Fibroblast of skin of back (primary cell): ENCODE measurements at places on chromosomes 5 and 9.

- DNase-seq: peak; percentile 2
Observed at GRCh38 chr9:27888661-27889295, 315.5 kb upstream of the C9orf72 start.

DNA sequence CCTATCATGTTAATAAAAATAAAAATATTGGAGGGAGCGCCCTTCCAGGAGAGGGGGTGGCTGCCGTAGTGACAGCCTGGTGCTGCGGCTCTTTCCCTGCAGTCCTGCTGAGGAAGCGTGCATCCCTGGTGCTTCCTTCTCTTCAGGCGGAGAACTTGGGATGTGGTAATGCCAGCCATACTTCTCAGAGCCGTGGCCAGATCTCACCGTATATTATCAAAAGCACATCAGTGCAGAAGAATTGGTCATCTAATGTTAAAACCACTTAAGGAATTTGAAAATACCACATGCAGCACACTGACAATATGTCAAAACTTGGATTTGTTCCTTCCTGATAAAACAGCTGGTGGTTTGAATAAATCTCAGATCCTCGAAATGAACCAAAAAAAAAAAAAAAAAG, 17.7 kb downstream of the C9orf40 start:
- peak; percentile 40 for DNase-seq

- no peak for DNase-seq
Observed at GRCh38 chr9:24553183-24553552, 7.5 kb upstream of the IZUMO3 start.

DNA sequence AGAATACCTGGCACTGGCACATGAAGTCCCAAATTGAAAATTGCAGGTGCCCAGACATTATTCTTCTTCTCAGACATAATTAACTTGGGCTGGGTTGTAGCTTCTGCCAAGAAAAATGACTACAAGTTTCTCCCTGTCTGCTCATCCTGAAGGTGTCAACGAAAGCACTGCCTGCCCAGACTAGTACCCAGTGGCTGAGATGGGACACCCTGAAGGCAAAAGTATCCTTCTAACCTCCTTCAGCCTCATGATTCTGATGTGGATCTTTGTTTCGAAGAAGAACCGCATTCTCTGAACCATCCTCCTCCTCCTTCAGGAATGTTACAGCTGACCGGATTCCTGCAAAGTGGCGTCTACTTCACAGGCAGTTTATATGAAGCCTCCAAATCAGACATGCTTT, 161.1 kb upstream of the FST start:
- no peak for DNase-seq

- DNase-seq: peak; percentile 34
Observed at GRCh38 chr5:42404366-42404765, 18.9 kb upstream of the GHR start.

- peak; percentile 72 for DNase-seq
Observed at GRCh38 chr9:79776581-79776980, 204.8 kb downstream of the TLE4 start.

DNA sequence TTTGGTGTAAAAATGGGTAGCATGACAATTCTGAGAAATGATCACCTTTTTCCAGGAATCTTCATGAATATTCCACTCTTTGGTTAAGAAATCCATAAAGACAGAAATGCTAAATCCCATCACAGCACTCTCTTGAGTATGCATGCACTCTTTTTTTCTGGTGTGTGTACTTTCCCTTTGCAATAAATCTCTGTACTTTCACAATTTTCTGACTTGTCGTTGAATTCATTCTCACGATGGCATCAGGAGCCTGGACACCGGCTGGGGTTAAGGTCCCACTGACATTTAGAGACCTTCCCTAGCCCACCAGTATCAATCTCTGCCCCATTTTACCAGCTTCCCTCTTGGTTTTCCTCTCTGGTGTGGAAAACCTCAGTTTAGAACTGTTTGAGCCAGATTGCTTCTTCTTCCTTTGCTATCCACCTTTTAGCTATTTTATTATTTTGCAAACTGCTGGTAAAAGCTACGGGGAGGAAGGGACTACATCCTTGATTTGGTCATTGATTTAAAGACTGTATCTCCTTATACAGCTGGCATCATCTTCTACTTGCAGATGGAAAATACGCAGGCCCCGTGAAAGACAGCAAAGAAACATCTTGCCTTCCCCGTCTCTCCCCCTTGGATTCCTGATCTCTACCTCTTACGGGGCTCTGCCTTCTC, 59.9 kb upstream of the ZFR start:
- no peak for DNase-seq

DNA sequence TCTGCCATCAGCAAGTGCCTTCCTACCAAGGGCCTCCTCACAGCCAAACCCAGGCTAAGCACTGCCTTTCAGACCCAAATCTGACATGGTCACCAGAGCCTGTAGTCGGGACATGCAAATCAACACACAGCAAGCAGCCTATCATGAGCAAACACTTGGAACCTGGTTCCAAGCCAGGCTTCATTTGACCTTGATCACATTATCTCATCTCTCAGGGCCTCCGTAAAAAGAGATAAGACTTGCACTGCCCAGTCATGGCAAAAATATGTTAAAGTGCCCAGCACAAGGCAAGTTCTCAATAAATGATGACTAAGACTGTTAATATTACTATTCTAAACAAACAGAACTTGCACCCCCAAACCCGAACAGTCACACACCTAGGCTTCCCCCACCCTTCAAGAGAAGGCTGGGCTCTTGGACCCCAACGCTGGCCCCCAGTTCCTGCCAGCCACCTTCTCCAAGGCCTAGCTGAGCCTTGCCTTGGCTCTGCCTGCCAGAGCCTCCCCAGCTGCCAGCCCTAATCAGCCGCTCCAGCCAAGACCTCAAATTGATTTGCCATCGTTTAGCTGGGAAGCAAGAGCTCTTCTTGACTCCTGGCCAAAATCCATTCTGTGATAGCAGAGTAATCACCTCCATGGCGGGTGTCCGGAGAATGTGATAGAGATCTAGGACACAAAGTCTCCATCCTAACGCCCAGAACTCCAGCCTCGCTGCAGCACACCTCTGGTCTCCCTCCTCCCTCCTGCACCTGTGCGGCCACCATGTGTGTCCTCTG, 18.7 kb downstream of the CPLX2 start:
- no peak for DNase-seq

- no peak for DNase-seq
Observed at GRCh38 chr5:150787656-150788055, 9.1 kb downstream of the SMIM3 start.

- no peak for DNase-seq
Observed at GRCh38 chr5:73727470-73727869, 101.5 kb downstream of the ARHGEF28 start.

DNA sequence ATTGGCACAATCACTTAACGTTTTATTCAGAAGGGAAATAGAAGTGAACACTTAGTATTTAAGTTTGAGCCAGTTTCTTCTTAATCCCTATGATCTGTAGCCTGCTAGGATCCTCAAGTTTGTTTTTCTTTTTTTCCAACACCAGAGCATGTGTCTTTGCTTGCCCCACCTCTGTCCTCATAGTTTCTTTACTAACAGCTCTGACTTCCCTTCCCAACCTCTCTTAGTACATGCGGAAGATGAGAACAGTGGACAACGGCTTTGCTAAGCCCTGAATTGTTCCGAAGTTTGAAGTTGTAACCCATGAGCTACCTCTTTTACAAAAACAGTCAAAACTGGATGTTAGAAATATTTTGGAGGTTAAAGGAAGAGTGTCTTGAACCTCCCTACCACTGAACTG, 61.7 kb upstream of the TAF11L2 start:
- no peak for DNase-seq

GRCh38 chr5:66769839-66770617, 173.8 kb downstream of the MAST4 start:
- peak; percentile 13 for DNase-seq

GRCh38 chr5:119187776-119188529, 117.1 kb downstream of the DMXL1 start:
- no peak for DNase-seq

- no peak for DNase-seq
Observed at GRCh38 chr5:166341740-166342337, 1949.6 kb upstream of the WWC1 start.

DNA sequence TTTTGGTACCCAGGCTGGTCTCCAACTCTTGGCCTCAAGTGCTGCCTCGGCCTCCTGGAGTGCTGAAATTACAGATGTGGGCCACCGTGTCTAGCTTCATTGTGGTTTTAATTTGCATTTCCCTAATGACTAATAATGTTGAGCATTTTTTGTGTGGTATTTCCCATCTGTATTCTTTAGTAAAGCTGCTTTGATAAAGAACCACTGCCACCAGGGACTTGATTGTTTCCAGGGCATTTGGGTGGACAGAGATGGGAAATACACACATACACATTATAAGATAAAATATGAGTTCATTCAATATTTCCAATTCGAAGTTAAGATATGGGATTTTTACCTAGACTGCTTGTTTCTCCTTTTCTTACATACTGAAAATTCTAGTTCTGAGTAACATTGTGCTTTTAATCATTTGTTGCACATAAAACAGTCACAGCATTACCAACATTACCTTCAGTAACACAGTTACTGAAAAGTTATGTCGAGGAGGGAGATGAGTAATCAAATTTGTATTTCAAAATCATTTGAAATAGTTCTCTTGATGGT, 28.9 kb downstream of the HABP4 start:
- peak; percentile 33 for DNase-seq

DNA sequence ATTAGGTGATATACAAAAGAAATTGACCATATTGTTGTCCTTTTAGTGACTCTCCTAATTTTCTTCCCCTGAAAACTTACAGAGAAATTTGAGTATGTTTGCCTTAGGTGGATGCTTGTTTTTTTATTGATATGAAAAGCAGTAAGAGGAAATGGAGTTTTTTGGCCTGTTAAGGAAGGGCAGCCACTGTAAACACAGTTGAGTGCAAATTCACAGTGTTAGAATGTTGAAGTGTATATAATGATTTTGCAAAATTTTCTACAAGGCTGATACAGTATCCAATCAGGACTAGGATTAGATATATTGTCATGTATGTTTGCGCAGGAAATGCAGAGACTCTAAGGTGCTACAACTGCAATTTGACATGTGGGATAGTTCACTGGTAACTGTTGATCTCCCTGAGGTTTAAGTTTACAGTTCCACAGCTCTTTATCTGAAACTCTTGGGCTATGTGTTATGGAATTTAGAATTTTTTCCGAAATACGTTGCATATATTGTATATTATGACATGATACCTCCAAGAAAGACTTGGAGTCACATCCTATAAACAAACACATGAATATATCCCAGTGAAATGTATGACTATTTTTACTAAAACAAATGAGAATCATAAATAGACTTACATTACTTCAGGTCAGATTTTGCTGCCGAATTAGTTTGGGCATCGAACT, 62.5 kb downstream of the FXN start:
- DNase-seq: no peak

DNA sequence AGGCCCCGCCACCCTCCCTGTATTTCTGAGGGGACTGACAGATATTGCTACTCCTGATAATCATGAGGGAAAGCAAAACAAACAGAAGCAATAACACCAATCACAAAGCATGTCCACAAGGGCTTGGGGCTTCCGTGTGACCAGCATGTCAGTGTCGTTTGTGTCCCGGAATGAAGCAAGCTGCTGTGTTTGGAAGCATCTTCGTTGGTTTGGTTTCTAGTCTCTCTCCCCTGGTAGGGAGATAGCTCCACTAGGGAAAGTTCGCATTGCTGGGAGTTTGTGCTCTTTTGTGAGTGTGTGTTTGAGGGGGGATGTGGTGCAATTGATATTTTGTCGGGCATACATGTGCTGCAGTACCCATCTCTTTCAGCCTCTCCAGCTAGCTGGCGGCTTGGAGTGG, 1.4 kb downstream of the GRIA1 start:
- DNase-seq: no peak

GRCh38 chr5:12392246-12392645, 488.0 kb upstream of the CTNND2 start:
- DNase-seq: peak; percentile 1

GRCh38 chr9:114830546-114830945, 24.7 kb upstream of the TNFSF15 start:
- no peak for DNase-seq

GRCh38 chr5:35152733-35153132, 77.6 kb downstream of the PRLR start:
- no peak for DNase-seq

- no peak for DNase-seq
Observed at GRCh38 chr9:17905366-17905765, 326.5 kb downstream of the SH3GL2 start.

DNA sequence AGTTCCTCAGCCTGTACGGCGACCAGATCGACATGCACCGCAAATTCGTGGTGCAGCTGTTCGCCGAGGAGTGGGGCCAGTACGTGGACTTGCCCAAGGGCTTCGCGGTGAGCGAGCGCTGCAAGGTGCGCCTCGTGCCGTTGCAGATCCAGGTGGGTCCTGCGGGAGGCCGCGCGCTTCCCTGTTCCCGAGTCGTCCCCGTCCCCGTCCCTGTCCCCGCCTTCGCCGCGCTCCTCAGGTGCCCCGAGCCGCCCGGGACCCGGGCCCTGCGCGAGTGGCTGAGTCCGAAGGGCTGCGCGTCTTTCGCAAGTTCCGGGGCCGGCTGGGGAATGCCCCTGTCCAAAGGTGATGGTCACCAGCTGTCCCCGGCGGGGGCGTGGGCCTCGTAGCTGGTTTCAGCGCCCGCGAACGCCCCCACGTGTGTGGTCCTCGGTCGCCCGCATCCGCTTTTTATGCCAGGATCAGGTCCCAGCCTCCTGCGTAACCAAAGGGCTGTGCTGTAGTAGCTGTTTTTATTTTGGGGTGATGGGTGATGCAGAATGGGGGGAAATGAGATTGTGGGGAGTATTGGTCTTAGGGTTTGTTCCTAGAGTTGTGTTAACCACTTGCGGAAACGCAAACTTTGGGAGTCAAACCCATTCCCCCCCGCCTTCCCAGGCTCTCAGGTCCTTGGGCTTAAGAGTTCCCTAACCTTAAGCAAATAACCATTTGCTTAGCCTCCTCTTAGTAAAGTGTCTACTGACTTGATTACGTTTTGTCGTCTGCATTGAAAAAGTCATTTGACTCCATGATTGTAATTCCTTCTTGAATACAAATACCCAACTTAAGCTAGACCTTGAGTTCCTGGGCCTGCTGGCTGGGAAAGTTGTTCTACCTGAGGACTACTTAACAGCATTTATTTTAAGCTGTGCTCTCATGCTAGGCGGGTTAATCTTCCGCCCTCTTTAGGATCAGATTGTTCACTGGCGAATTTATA, 663 bp downstream of the ISOC1 start:
- DNase-seq: peak; percentile 28

DNA sequence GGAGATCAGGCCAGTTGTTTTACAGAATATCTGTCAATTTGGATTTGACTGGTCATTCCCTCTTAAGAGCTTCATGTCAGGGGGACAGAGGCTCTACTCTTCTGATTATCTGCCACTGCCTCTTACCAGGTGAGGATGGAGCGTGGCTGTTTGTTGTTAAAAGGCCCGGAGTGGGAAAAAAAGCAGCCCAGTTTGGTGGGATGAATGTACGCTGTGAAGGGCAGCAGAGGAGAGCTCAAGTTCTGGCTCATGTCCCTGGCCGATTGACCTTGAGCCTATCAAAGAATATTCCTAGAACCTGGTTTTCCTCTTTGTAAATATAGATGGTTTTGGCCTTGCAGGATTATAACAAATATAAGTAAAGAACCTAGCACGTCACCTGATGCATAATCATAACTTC, 16.3 kb upstream of the SHB start:
- DNase-seq: no peak

GRCh38 chr5:126754609-126755008, 22.3 kb upstream of the LMNB1 start:
- no peak for DNase-seq

GRCh38 chr9:98978231-98978681, 34.5 kb downstream of the COL15A1 start:
- DNase-seq: no peak

GRCh38 chr5:36998578-36998977, 122.0 kb downstream of the NIPBL start:
- no peak for DNase-seq

GRCh38 chr5:57338068-57338867, 144.3 kb downstream of the ACTBL2 start:
- DNase-seq: no peak
